CD4-positive, alpha-beta memory T cell (primary cell): ENCODE measurements at places on chromosomes 5 and 9. TPM values are rescaled to one million over a fixed set of nuclear protein-coding genes. Genes with fewer than 3 reads are reported as not detected.

GRCh38 chr5:14902826-14903560 lies 31.4 kb upstream of the ANKH start:
- DNase-seq = no peak

DNA sequence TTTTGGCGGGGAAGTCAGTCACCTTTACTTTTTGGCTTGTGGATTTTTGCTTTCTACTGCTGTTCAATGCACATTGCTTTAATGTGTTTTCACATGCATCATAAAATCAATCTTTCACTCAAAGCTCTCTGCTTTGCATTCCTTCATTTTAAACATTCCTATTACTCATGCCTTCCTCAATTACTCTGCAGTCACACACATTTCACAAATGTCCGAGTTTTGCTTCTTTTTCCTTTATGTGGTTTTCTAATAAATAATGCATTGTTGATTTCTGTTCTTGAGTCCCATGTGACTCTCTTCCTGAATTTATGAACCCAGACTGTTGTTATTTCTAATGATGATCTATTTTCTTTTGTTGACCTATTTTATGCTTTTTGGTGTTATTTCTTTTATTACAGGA lies 82.3 kb upstream of the EPB41L4B start:
- no peak for DNase-seq

DNA sequence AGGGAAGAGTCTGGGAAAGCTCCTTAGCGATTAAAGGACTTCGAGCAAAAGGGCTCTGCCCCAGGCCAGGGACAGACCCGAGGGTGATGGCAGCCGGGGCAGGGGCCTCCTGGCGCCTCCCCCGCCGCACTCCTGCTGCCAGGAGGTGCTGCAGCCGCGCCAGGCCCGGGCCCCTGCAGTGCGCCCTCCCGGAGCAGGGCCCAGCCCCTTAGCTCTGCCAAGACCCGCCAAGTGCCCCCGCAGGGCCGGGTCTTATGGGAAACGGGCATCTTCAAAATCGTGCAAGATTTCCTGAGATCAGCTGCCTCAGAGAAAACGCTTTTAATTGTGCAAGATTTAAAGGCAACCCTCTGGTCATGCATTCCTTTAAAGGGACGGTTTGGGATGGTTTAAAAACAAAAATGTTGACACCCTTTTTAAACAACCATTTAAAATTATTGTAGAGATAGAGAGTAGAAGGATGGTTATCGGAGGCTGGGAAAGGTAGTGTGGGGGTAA lies 52.4 kb downstream of the CDC14B start:
- no peak for DNase-seq

DNA sequence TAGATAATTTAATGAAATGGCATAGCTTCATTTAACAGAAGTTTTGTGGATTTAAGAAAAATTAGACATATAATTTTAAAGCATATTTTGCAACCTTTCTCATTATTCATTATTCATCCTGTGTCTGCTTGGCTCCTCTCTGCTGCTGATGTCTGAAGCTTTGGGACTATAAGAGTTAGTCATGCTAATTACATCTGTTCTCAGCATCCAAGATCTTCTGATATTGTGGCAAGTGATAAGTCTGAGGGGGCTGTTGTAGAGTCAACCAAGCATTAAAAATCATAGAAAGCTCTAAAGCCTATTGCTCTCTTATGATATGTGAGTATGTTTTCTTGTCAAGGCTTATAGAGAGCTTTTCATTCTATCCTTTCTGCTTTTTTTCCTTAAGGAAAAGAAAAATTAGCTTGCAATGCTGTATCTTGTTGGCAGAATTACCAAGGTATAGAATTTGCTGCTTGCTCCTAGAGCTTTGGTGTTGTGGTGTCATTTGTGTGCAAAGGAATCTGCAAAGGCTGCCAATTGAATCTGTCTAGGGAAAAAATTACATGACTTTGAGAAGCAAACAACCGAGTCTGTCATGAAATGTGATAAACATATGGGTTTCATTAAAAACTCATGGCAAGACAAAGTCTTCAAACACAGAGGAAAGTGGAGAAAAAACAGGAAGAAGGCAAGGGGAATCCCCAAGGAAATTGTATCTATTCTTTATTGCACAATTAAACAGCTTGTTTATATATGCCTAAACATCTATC lies 156.1 kb upstream of the DAB2 start:
- no peak for DNase-seq

- no peak for DNase-seq
These were observed 12.7 kb downstream of the C9orf153 start for GRCh38 chr9:86246752-86247161.

GRCh38 chr5:52783226-52783959 lies 4.3 kb upstream of the ITGA1 start:
- no peak for DNase-seq

- no peak for DNase-seq
These were observed 13.1 kb downstream of the IL7R start for GRCh38 chr5:35869685-35870277.

DNA sequence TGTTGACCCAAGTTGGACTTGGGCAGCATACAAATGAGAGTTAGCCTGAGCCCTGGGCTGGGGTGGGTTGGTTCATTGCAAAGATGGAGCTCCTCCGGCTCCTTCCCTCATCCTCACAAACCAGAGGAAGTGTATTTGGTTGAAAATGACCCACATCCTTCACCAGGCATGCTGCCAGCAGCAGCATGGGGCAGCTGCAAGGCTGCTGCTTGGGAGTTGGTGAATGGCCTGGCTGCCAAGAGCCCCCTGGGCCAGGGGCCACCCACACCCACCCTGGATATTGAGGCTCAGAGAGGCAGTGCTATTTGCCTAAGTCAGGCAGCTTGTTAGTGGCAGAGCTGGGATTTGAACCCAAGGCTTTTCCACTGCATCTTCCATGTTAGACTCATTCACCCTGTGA lies 29.5 kb downstream of the PPARGC1B start:
- DNase-seq = no peak

DNA sequence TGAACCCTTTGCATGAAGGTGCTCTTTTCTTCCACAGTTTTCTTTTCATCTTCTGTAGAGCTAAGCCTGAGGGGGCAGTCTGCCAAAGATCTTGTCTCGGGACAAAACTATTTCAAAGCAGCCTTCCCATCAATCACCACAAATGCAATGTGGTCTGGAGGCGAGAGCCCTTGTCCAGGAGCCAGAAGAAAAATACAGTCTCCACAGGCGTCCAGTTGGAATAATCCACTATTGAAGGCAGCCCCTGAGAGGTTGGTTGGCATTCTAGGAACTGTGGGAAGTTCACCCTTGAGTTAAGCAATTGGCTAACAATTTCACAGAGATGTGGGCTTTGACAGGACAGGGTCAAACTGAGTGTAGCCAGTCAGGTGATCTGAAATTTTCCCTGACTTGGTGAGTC lies 72.0 kb downstream of the SEMA6A start:
- DNase-seq = no peak

GRCh38 chr5:24535646-24536045 lies 109.1 kb downstream of the CDH10 start:
- DNase-seq = no peak

GRCh38 chr9:19934301-19934871 lies 145.5 kb upstream of the SLC24A2 start:
- DNase-seq = no peak

DNA sequence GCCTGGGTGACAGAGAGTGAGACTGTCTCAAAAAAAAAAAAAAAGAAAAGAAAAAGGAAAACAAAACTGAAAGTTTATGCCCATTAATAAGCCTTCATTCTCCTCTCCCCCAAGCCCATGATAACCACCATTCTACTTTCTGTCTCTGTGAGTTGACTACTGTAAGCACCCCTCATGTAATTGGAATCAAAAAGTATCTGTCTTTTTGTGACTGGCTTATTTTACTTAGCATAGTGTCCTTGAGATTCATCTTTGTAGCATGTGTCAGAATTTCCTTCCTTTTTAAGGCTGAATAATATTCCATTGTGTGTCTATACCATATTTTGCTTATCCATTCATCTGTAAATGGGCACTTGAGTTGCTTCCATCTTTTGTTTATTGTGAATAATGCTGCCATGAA lies 14.0 kb upstream of the TMEM171 start:
- DNase-seq = no peak

DNA sequence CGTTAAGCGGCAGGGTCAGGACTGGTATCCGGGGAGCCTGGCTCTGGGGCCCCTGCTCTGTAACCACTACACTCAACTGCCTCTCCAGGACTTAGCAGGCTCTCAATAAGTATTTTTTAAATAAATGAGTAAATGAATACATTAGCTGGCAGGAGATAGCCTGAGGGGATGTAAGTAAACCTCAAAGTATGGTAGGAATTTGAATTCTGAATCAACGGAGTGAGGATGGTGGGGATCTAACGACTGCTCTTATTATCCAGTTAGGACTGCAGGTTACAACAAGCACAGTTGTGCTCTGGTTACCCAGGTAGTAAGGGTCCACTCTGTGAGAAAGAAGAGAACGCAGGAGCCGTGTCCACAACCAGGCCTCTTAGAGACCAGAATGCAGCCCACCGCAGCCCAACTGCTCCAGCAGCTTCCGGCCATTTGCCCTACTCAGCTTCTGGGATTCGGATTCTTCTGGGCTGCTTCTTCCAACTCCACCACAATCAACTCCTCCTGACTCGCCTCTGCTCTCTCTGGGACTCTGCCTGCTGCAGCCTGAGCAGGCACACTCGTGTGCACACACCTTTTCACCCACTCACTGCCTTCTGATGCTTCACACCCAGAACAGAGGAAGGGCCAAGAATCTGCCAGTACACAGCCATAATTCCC lies 52.6 kb downstream of the MED27 start:
- DNase-seq = no peak

GRCh38 chr5:35313291-35313690 lies 83.0 kb upstream of the PRLR start:
- no peak for DNase-seq

GRCh38 chr5:130102960-130103359 lies 198.7 kb downstream of the CHSY3 start:
- DNase-seq = no peak

DNA sequence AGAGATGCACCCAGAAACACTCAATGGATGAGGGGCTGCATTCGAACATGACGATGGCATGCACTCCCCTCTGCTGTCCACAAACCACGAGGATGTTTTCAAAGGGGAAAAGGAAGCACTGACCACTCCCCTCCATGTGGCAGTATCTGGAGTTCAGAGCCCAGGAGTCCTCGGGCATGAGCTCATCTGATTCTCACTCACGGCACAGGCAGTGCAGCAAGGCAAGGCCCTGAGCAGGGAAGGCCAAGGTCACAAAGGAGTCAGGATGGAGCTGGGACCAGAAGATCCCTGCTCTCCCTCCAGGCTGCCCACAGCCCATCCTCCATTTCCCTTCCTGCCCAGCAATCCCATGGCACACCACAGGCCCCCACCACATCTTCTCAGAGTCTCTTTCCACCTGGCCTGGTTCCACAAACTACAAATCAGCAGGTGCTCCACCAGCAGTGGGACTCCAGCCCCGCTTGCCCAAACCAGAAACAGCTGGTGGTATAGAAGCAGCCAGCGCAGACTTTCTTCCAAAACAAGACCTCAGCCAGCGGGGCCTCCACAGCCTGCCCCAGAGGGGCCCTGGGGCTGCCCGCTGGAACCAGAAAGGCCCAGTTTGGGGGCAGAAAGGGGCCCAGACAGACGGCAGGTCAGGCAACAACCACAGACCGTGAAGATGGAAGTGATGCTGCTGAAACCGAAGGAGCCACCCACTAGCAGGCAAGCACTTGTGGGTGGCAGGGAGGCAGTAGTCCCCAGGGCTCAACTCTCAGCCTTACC lies 12.2 kb downstream of the TNIP1 start:
- DNase-seq = no peak

DNA sequence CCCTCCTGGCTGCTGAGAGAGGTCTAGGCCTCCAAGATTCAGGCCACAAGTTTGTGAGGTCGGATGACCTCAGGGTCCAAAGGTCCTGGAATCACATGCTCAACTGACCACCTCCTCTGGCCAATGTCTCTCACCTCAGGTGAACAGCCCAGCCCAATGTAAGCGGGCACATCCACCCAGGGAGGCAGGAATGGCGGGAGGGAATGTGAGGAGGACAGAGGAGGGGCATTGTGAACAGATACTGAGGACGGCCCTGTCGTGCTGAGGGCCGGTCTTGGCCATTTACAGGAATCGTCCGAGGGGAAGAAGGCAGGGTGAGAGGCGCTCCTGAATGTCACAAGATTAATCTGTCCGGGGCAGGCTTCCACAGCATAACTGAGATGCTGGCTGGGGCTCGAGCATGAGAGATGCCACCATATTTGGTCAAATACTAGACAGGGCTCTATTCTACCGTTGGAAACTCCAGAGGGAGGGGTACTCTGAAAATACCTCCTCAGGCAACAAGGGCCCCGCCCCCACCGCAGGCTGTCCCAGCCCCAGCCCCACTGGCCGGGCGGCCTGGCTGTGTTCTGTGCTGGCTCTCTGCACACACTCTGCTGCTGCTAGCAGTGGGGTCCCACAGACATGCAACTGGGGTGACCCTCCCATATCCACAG lies 1.5 kb upstream of the IL17B start:
- DNase-seq = no peak

- DNase-seq = no peak
These were observed 8.0 kb upstream of the SEMA4D start for GRCh38 chr9:89505911-89506310.

DNA sequence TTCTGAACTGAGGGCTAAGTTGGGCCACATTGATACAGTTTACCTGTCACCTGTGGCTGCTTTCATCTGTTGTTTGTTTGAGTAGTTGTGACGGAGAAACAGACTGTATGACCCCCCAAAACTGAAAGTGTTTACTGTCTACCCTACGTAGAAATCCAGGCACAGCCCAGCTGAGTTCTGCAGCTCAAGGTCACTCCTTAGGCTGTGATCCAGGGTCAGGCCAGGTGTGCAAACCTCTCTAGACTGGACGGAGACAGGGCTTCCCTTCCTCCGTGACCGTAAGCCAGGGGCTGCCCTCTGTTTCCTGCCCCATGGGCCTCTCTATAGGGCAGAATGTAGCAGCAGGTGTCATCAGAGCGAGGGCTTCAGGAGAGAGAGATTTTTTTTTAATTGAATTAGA lies 207.9 kb upstream of the OTULINL start:
- no peak for DNase-seq

Gene PFN3
- polyA plus RNA-seq = not detected

Gene NR5A1
- polyA plus RNA-seq = not detected

Gene PTGER4
- 62.7 TPM for polyA plus RNA-seq

Gene HSPB3
- polyA plus RNA-seq = not detected

Gene LRRC70
- 0.17 TPM for polyA plus RNA-seq

Gene GFRA3
- not detected for polyA plus RNA-seq

Gene ABO
- polyA plus RNA-seq = 1.7 TPM

Gene ANKRD18A
- 2.2 TPM for polyA plus RNA-seq

Gene BTNL3
- not detected for polyA plus RNA-seq

Gene ENHO
- not detected for polyA plus RNA-seq

Gene CCDC112
- 4.7 TPM for polyA plus RNA-seq

Gene EIF4EBP3
- 44.3 TPM for polyA plus RNA-seq

Gene ELL2
- 2.8 TPM for polyA plus RNA-seq

Gene MAMDC2
- polyA plus RNA-seq = not detected

Gene ZDHHC11B
- not detected for polyA plus RNA-seq

Gene ASB6
- polyA plus RNA-seq = 17.3 TPM
